ENCODE measurements at places on chromosomes 12 and 14.

GRCh38 chr12:106107566-106107965 is 31.2 kb downstream of the NUAK1 start:
- DNase-seq, result no peak

DNA sequence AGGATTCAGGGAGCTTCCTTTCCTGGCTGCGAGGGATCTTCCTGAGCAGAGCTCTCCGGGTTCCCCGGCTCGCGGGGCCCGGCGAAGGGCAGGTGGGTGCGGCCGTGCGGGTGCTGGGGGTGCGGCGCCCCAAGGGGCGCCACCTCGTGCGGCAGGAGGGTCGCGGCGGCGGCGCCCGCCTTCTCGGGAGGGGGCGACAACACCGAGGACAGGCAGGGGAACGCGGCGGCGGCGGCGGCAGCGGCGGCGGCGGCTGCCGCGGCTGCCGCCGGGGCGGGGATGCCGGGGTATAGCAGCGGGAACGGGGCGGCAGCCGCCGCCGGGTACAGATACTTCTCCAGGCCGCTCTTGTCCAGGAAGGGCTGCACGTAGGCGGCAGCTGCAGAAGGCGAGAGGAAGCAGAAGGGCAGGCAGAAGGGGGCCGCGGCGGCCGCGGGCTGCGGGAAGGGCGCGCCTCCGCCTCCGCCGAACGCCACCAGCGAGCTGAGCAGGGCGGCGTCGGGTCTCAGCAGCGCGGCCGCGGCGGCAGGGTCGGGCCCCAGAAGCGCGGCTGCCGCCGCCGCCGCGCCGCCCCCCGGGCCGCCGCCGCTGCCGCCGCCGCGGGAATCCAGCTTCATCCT is 2.7 kb downstream of the BHLHE41 start:
- DNase-seq, result peak; percentile 39

DNA sequence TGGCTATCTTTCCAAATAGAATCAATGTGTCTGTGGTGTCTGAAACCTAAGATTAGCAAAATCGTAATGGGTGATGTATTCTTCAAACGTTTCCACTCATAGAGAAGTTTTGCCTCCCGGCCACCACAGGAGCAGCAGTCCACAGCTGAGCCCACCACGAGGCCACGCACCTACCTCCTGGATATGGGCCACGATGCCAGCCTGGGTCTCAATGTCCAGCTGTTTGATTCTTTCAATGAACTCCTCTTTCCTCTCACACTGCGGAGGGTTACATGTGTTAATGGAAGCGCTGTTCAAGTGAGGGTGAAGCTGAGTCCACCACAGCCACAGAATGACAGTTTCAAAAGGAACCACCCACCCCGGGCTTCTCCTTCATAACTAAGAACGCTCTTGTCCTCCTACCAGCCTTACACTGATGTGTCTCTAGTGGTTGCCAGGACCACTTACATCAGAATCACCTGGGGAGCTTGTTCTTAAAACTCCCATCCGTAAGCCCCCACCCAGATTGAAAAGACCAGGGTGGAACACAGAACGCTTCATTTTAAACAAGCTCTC is 75.3 kb downstream of the CCDC88C start:
- no peak for DNase-seq

GRCh38 chr12:21940549-21941505 is at the start of gene ABCC9:
ABCC9 (minus strand) TSS chr12:21941426; CDS start chr12:21936674, 4,752 bp downstream.
- no peak for DNase-seq

GRCh38 chr14:69483765-69484443 is 624 bp upstream of the PLEKHD1 start:
- DNase-seq, result peak; percentile 23

- DNase-seq, result peak; percentile 20
Observed at GRCh38 chr12:24730489-24730896, 218.4 kb downstream of the BCAT1 start.

GRCh38 chr14:102602421-102603292 is 10.2 kb downstream of the RCOR1 start:
- no peak for DNase-seq

GRCh38 chr12:111457071-111457470 is 51.3 kb downstream of the SH2B3 start:
- no peak for DNase-seq

DNA sequence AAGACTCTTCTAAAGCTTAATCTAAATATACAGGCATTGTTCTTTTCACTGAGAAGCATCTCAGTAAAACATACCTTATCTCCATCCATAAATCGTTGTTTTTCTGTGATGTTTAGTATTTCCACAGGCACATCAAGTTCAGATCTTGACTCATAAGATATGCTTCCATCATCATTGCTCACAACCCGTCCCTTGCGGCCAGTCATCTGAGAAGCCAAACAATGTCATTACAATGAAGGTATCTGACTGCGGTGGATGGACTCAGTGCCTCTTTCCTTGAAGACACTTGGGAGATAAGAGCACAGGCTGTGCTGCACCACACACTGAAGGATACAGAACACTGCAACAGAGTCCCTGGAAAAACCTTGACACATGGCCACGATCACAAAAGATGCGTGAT is 44.8 kb downstream of the SBNO1 start:
- no peak for DNase-seq

DNA sequence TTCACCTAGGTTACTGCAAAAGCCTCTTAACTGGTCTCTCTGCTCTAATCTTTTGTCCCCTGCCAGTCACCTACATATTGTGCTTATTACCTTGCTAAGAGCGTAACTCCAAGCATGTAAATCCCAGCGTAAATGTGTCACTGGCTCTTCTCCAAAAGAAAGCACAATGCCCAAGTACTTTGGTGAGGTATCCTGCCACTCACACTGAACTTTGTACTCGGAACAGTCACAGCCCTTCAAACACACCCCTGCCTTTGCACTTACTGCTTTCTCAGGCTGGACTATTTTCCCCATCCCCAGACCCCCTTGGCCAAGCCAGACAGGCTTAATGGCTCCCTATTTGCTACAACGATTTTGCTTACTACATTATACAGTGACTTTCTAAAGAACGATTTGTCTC is 31.7 kb downstream of the GALNT4 start:
- no peak for DNase-seq

- DNase-seq, result no peak
Observed at GRCh38 chr14:74879427-74880182, 2.1 kb upstream of the DLST start.

DNA sequence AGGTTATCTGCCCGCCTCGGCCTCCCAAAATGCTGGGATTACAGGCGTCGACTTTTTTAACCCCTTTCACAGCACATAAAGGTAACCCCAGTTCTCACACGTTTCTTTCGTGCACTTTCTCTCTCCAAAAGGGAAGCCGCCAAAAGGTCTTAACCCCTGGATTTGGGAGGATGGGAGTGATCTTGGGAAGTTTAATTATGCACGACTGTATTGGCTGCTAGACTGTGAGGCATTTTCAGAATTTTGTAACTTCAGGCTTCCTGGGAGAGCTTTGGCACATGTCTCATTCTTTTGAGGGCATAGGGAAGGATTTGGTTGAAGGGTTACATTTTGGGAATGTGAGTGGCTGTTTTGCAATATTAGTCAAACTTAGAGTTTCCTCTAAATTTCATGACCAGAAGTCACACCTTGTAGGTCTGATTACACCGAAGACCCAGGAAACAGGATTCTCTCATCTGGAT is 1.4 kb upstream of the SMARCC2 start:
- no peak for DNase-seq

DNA sequence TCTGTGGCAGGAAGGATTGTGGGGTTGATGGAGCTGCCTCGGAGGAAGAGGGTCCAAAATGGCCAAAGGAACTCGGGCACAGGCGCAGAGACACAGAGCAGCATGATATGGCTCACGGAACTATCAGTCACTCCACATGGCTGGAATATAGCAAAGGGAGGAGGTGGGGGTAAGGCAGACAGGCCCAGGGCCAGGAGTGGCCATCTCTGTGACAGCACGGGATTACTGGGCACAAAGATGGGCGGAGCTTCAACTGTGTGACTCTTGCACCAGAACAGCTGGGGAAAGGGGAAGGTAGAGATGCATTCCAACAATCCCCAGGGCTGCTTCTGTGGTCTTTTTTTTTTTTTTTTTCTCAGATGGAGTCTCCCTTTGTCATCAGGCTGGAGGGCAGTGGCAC is 24.8 kb upstream of the EML1 start:
- DNase-seq, result no peak

- no peak for DNase-seq
Observed at GRCh38 chr12:40123496-40123895, 17.6 kb upstream of the SLC2A13 start.

DNA sequence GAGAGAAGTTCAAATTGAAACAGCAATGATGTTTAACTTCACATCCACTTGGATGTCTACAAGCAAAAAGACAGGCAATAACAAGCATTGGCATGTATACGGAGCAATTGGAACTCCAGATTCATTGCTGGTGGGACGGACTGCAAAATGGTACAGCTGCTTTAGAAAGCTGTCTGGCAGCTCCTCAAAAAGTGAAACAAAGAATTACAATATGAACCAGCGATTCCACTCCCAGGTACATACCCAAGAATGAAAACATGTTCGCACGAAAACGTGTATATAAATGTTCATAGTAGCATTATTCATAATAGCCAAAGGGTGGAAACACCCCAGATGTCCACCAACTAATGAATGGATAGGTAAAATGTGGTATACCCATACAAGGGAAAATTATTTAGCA is 125.7 kb downstream of the HMGA2 start:
- no peak for DNase-seq

- no peak for DNase-seq
Observed at GRCh38 chr12:96919510-96920210, 12.6 kb downstream of the NEDD1 start.

DNA sequence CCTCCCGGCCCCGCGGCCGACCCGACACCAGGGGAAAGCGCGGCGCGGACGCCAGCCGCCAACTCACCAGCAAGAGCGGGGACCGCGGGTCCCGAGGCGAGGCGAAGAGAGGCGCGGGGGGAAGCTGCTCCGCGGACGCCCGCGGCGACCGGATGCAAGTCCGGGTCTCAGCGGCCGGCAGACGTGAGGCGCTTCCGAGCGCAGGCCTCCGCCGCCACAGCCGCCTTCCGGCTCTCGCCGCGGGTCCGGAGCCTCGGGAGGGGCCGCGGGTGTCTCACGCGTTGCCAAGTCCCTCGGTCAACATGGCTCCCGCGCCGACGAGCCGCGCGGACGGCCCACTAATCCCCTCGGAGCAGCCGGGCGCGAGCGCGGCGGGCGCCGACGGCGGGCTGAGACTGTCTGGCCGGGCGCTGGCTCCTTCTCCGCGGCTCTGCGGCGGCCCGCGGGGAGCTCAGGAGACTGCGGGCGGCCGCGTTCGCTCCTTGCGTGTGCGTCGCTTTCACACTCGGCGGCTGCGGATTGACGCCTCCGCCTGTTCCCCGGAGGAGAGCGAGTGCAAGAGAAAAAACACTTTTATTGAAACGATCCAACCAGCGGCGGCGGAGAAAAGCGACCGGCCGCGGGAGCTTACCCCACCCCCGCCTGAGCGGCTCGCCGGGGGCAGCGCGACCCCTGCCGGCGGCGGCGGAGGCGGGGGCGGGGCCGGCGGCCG is at the start of gene CDK17:
TSS of gene CDK17 (minus strand) at position 521 of the 712 bp plus-strand sequence. CDS start 65,603 bp downstream, outside the sequence.
- peak; percentile 94 for DNase-seq

GRCh38 chr12:12714276-12715021 is 2.7 kb upstream of the CDKN1B start:
- peak; percentile 66 for DNase-seq

GRCh38 chr14:92416544-92416943 is 93.6 kb downstream of the SLC24A4 start:
- DNase-seq, result no peak

- DNase-seq, result no peak
Observed at GRCh38 chr14:99093532-99094517, 178.2 kb downstream of the BCL11B start.

DNA sequence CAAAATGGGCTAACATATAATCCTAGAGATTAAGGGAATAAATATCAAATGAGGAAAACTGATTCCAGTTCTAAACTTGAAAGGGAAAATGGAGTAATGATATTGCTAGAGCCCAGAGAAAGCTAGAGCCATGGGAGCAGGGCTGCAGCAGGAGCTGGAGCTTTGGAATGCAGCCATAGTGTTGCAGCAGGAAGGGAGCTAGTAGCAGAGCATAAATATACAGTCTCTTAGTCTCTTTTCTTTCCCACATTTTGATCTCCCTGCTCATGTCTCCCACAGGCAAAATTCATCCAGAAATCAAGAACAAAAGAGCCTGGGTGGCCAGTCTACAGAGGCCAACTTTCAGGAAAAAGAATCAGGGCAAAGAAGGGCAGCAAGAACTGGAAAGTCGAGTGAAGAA is 253.7 kb downstream of the ATXN7L3B start:
- no peak for DNase-seq

- DNase-seq, result no peak
Observed at GRCh38 chr14:49106741-49107667, 479.2 kb downstream of the RPS29 start.

DNA sequence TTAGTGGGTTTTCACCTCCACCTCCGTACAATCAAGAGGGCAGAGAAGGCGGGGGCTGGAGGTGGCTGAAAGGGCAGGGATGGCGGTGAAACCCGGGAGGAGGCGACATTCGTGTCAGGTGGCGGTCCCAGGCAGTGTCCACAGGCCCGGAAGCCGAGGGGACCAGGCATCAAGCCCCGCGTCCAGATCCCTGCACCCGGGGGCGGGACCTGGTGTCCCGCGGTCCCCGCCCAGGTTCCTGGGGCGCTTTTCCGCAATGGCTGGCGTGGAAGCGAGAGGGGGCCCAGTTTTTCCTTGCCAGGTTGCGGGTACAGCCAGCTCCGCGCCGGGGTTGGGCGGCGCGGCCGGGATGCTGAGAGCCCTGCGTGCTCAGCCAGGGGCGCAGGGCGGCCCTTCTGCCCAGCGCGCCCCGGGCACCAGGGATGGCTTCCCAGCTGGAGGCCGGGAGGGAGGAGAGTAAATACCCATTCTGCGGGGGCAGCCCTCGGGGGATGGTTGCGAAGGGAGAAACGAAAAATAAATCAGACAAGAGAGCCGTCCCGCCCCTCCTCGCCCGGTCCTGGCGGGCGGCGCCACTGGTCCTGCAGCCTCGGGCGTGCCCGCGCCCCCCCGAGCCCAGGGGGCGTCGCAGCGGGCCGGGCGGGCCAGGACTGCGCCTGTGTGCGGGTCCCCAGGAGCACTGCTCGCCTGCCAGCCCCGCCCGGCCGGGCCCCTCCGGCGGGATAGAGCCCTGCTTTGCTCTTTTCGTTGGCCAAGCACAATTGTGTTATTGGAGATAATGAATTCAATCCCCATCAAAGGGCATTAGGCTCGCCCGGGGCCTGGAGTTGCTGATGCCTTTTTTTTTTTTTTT is 11.5 kb downstream of the FOXA1 start:
- no peak for DNase-seq

DNA sequence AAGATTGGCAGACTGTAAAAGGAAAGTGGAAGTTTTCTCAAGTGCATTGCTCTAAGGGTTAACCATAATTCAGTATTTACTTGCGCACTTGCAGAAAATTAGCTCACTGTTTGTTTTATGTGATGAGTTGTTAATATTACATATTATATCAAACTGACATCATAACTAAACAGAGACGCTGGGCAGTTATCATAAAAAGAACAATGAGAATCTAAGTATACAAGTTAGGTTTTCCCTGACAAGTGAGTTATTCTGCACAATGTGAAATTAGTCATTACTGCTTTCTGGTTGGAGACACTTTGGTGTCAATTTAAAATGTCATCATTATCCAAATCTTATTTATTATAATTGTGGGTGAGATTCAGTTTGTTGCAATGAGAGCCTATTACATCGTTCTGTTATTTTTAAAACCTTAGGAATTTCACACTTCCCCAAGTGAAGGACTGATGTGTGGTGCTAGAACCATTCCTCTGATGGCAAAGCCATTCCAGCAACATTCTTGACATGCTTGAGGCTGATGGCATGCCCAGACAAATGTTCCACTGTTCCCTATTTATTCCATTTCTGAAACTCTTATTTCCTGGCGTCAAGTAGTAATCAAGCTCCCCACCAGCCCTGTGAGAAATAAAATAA is 90.1 kb upstream of the FLRT2 start:
- DNase-seq, result no peak

- DNase-seq, result no peak
Observed at GRCh38 chr12:69064734-69065443, 131.9 kb upstream of the CPM start.
